ENCODE measurements at places on chromosomes 3 and 15. TPM values are rescaled to one million over a fixed set of nuclear protein-coding genes. Genes with fewer than 3 reads are reported as not detected.

The OSTN gene
- not detected for total RNA-seq

The TAGLN3 gene
- total RNA-seq, result 4.4 TPM

The PDZRN3 gene
- total RNA-seq, result 33.9 TPM

The SLC12A1 gene
- total RNA-seq, result not detected

The HIGD2B gene
- total RNA-seq, result under 0.01 TPM

Measured in bronchial smooth muscle cell (primary cell).